HS-27A (cell line): ENCODE measurements at places on chromosomes 4 and X.

DNA sequence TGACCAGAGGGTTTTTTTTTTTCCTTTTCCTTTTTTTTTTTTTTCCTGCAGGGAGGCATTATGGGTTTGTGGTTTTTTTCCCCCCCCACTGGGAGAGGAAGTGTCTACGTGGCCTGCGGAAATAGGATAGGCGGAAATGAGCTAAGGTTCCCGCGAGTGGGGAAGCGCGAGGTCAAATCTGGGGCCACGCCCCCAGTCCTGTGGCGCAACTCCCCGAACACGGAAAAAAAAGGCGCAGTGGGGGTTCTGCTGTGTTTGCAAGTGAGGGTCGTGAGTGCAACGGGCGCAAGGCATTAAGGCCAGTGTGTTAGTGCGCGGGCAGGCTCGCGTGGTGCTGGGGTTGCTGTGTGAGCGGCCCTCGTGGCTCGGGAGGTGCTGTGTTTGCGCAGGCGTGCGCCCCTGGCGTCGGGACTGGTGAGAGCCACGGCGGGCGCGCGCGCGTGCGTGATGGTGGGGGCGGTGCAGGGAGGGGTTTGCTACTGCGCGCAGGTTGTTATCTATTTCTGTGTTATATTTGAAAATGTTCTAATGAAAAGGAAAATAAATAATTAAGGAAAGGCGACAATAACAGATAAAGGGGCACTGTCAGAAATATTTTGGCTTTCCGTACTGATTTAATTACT lies 685 bp upstream of the MORF4L2 start:
- no peak for DNase-seq

- DNase-seq, result no peak
Observed at GRCh38 chr4:35525192-35525978, 718.9 kb downstream of the ARAP2 start.

DNA sequence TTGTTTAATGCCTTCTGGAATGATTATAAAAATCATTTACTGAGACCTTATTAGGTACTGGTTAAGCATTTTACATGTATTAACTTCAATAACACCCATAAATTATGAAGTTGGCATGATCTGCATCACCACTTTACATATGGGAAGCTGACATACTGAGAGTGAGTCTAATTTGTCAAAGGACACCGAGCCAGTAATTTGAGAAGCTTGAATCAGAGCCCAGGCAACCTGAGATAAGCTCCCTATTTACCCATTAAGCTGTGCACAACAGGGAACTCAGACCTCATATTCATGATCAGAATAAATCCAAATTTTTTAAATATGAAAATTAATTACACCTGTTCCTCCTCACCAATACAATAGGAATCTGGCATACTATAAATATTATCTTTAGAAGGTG lies 247.9 kb upstream of the EPHA5 start:
- DNase-seq, result no peak

DNA sequence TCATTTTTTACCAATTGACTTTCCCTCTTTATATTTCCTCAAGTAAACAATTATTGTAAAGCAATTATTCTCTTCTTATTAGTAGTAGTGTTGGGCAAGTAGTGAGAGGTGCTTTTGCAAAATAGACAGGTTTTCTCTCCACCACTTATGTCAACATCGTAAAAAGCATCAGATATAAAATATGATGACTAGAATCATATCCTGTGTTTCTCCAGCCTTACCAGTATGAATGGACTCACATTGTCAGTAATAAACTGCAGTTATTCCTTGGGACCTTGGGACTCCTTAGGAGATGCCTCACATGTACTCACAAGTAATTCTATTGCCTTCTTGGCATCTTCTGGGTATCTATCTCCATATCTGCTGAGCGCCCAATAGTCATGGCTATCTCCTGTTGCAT lies 40.4 kb upstream of the BRS3 start:
- DNase-seq, result no peak

DNA sequence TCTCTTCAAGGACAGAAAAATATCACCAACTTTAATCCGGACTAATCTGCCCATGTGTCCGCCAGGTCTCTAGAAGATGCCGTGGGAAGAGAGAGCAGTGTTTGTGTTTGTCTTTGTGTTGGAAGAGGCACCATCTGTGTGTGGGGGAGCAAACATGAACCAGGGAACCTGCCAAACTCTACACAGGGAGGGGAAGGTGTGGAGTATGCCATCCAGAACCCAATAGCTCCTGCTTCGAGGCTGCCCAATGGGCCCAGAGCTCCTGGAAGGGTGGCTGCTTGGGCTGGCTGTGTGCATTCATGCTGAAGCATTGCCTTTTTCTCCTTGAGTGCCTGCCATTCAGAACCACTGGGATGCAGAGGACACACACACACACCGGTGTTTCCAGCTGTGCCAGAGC lies 536.2 kb downstream of the MID1IP1 start:
- no peak for DNase-seq

DNA sequence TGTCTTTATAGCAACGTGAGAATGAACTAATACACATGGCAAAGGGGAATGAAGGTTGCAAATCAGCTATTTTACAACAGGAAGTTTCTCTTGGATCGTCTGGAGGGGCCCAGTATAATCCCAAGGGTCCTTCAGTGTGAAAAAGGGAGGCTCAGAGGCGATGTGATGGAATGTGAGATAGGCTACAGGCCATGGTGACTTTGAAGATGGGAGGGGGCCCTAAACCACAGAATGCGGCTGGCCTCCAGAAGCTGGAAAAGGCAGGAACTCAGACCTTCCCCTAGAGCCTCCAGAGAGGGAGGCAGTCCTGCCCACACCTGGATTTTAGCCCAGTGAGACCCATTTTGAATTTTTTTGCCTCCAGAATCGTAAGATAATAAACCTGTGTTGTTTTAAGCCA lies 69.4 kb upstream of the PGM2 start:
- no peak for DNase-seq

- DNase-seq, result no peak
Observed at GRCh38 chr4:30443289-30443688, 276.9 kb upstream of the PCDH7 start.

DNA sequence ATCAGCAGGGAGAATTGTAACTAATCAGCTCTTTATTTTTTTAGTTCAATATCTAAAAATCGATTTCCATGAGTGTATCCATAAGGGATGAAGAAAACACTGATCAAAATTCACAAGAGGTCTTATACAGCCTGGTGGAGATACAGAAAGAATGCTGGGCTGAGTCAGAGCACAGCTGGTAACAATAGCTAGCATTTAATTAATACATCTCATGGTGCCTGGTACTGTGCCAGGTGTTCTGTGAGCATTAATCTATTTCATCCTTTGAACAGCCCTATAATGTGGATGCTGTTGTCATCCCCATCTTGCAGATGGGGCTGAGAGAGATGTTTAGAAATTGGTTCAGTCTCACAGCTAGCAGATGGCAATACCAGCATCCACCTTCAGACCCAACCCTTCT lies 250.9 kb upstream of the RPS6KA3 start:
- no peak for DNase-seq

GRCh38 chr4:121182296-121182695 lies 18.2 kb upstream of the TNIP3 start:
- no peak for DNase-seq

- DNase-seq, result no peak
Observed at GRCh38 chr4:56183344-56183959, 203.8 kb downstream of the AASDH start.

DNA sequence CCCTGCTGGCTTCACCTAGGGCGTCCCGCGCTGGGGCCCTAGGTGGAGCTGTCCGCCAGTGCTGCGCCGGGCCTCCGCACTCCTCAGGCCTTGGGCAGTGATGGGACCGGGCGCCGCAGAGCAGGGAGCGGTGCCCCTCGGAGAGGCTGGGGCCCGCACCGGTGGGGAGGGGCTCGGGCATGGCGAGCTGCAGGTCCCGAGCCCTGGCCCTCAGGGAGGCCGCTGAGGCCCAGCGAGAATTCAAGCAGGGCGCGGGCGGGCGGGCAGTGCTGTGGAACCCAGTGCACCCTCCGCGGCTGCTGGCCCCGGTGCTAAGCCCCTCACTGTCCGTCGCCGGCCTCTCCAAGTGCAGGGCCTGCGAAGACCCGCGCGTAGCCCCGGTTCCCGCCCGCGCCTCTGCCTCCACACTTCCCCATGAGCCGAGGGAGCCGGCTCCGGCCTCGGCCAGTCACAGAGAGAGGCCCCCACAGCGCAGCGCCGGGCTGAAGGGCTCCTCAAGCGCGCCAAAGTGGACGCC lies 565.1 kb upstream of the NDST4 start:
- DNase-seq, result no peak

GRCh38 chr4:17426222-17426621 lies 85.7 kb downstream of the QDPR start:
- no peak for DNase-seq

DNA sequence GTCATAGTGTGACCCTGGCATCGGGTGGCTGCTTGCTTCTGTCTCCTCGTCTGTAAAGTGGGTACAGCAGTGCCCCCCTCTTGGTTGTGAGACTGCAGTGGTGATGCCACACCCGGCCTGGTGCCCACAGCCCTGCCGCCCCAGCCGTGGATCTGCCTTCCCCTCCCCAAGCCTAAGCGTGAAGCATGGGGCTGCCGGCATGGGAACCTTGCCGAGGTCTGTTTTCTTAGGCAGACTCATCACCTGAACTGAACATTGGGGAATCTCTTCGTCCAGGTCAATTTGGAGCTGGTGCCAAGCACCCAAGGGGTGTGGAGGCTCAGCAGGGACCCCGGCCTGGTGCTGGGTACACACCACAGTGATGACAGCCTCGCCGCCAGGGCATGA lies 108.4 kb downstream of the PSAPL1 start:
- DNase-seq, result no peak
